Effector CD4-positive, alpha-beta T cell (primary cell): ENCODE measurements at places on chromosomes 6 and 20.

DNA sequence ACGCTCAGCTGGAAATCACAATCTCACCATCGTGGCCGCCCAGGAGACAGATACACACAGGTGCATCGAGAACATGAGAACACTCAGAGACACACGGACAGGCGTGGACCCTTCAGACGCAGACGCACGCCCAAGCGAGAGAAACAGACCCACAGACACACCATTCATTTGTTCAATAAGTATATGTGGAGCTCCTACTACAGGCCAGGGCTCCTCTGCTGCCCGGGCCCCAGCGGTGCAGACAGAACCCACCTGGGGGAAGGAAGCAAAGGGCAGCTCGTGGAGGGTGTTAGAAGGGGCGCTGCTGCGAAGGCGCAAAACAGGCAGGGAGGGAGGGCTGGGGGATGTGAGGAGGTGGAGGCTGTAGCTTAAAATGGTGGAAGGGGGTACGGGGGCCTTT lies 39.2 kb downstream of the SRC start:
- DNase-seq = no peak

DNA sequence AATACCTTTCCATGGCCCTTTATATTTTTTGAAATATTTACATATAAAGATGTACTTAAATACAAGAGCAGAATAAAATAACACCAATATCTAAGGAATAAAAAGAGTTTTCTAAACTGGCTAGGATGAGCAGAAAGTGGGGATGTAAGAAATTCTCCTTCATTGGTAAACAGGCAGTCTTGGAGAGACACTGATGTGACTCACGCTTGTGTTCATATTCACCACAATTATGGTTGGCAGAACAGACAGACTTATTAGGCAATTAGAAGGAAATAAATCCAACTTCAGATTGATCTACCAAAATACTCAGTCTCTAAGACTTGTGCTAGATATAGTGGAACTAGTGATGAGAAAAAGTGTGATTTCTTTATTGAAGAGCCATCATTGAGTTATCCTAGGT lies 463.7 kb downstream of the CDC5L start:
- DNase-seq = no peak

DNA sequence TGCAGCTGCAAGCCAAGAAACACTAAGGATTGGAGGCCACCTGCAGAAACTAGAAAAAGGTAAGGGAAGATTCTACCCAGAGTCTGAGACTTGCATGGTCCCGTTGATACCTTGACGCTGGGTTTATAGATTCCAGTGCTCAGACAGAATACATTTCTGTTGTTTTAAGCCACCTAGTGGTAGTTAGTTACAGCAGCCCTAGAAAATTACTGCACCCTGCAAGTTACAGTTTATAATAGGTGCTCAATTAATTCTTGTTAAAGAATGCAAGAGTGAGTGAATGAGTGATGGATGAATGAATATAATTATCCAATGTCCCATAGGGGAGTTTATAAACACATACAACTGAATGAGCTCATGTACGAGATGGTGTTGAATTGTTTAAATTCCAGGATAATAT lies 453.1 kb upstream of the SLC35B3 start:
- no peak for DNase-seq

GRCh38 chr20:15642676-15643075 lies 930.6 kb downstream of the KIF16B start:
- DNase-seq = no peak

GRCh38 chr6:144606083-144606482 lies 320.9 kb downstream of the UTRN start:
- DNase-seq = no peak

GRCh38 chr6:4030669-4031068 lies 48.3 kb downstream of the FAM217A start:
- no peak for DNase-seq

- no peak for DNase-seq
These were observed 146.6 kb upstream of the BMP5 start for GRCh38 chr6:56021943-56022342.

DNA sequence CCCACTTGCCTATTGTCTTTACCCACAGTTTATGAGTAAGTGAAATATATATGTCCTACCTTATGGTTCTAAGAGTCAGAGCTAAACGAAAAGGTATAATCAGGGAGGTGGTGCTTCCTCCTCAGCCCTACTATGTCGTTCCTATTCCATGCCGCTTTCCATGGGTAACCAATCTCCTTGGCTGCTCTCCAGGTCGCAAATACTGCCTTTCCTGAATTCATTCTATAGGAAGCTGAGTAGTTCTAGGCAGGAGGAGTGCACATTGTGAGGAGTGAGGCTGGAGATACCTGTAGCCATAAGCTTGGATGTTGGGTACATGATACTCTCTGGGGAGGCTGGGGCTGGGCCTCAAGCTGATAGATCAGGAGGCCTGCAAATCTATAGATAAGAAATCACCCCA lies 5.8 kb downstream of the IL20RA start:
- no peak for DNase-seq

DNA sequence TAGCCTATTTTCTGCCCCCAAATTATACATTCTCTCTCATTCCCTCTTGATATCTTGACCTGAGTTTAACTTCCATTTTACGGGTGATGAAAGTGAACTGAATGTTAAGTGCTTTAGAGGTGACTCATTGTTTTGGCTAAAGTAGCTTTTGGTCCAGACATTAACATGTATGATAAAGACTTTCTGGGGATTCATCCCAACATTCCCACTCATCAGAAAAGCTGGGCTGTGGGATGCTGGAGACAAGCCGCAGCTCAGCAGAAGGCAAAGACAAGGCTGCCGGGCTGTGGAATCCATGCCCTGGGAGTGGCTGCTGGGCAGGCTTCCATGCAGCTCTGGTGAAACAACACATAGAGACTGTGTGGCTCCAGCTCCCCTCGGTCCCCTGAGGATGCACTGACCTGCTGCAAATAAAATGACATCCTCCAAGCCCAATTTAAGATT lies 89.9 kb upstream of the SYNDIG1 start:
- no peak for DNase-seq

- no peak for DNase-seq
These were observed 7.1 kb upstream of the ZNF318 start for GRCh38 chr6:43376551-43376981.

DNA sequence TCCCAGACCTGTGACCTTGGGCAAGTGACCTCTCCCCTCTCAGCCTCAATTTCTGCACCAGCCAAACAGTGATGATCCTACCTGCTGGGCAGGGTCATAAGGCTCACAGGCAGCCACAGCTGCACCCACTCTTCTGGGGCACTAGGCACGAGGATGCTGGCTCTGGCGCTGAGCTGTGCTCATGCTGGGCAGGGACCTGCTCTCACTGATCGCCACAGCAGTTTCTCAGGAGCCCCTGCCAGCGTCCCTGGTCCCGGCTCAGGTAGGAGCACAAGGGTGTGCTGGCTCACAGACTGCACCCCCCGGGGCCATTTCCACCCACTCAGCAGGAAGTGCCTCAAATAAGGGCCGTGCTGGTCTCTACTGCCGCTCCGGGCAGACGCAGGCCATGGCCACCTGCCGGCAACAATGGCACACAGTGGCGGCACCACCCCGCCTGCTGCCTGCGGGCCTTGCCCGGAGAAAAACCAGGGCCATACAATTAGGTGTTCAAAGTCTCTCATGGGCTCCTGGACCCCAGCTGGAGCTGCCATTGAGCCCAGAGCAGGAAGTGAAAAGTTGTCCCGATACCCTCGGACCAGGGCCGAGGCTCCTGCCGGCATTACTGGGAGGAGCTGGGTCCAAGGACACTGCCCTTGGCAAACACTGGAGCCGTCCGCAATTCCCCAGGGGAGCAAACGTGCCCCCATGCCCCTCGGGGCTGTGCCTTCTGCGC lies 4.6 kb upstream of the CABLES2 start:
- DNase-seq = no peak

GRCh38 chr6:81340946-81341345 lies 411.5 kb downstream of the TENT5A start:
- no peak for DNase-seq

DNA sequence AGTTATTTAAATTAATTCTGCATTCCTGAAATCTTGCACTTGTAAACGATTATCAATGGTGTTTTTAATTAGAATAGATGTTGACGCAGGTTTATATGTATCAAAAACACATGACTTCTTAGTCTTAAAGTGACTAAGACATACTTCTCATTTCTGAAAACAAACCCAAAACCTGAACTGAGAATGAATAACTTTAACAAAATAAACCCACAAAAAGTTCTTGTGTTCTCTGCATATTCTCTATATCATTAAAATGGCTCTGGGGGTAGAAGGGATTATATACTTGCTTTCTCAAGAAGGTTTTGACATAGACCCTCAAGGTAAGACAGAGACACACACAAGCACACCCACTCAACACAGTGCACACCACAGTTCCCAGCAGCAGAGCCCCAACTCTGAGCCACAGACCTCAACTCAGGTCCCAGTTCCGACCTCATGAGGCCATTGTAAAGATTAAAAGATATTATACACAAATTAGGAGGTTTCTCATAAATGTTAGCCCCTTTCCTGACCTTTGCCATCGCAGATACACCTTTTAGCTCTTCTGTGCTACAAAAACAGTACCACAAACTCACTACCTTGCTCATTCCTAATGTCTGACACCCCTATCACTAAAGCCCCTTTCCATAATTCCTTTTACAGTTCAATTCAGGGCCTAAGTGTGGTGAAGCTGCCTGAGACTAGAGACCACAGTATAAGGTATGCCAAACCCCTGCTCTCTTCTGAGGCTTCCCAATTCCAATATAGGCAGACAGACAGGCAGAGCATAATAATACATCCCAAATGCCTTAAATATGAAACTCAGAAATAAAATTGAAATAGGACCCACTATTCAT lies 267.8 kb downstream of the PTPRK start:
- no peak for DNase-seq

GRCh38 chr20:36062799-36063198 lies 91.7 kb upstream of the EPB41L1 start:
- DNase-seq = no peak

DNA sequence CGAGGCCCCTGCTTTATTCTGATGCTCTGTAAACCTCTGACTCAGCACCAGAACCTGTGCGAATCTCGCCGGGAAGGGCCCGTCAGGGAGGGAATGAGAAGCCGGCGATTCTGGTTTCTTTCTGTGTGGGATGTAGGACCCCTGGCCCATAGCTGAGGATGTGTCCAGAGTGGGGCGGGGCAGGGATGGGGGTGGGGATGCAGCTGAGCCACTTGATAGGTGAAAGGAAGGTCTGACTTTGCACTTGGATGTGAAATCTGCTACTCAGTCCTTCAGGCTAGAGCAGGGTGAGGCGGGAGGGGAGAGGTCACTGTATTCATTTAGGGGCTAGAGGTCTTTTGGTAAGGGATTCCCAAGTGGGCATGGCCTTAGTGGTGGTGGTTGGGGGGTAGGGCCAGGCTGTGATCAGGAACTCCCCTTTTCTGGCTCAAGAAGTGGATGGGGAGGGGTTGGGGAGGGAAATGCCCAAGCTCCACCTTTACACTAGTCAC lies 2.3 kb downstream of the TOX2 start:
- no peak for DNase-seq

DNA sequence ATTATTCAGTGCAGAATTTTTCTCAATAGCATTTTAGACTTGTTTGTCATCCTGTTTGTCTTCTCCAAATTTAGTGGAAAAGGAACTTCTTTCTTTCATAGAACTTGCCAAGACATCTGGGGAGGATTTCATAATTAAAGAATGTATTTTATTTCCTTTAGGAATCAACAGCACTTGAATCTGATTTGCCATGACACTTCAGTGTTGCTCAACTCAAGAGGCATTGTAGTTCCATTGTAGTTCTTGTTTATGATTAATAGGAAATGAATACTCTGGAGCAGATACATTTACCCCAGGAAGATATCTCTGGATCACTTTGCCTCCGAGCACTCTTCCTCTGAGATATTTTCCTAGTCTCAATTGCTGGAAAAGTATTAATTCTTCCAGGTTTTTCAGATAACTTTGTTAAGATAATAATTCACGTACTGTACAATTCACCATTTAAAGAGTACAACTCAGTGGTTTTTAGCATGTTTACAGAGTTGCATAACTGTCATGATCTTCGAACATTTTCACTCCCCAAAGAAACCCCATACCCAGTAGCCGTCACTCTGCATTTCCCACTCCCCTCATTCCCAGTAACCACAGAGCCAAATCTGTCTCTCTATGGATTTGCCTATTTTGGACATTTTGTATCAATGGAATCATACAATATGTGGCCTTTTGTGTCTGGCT lies 29.7 kb downstream of the AKAP12 start:
- no peak for DNase-seq

DNA sequence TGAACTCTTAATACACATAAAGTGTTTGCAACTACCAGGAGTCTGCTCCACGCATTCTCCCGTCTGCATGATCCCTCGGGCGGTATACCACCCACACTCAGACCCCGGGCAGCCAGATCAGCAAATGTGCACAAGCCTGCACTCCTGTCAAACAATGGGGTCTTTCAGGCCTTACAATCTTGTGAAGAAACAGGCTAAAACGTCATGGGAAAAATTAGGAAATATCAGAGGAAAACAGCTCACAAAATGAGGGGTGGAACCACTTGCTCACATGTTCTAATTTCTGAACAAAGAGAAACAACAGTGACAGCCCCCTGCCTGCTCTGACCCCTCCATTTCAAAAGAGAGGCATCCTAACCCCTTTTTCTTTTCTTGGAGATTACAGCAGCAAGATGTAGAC lies 69.4 kb downstream of the BACH2 start:
- no peak for DNase-seq

DNA sequence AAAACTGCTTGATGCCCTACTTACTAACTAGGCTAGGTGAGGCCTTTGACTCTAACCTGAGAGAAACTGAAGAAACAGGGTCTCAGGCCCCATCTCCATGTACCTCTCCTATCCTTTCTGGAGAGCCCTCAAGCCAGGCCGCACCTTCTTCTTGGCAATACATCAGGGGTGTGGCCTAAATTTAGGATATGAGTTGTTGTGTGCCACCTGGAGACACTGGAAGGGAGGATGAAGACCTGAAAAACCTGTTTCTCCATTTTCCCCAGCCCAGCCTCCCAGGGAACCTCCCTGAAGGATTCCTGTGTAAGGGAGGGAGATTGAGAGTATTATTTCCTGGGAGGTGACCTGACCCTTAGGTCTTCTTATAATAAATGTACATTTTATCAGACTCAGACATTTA lies 3.1 kb downstream of the LY6G6D start:
- no peak for DNase-seq

DNA sequence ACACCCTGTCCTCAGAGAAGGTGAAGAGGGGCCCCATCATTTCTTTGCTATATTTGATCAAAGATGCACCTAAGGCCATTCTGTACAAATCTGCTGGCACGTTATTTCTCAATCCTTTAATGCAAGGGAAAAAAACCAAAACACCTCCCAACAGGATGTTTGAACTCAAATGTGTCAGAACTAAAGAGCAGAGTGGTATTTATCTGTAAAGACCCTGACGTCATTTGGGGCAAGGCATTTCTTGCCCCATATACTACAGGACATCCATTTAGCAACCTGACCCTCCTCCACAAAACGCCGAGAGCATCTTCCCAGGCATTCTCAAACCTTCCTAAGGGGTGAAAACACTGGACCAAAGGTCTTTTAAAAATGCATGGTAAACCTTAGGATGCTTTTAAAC lies 50.8 kb downstream of the ZMYND8 start:
- DNase-seq = no peak
